ENCODE measurements at places on chromosomes 12 and 14.

- DNase-seq, result no peak
These were observed 437.3 kb downstream of the MED13L start for GRCh38 chr12:115840159-115840558.

GRCh38 chr12:14113031-14113430, 131.6 kb upstream of the GRIN2B start:
- DNase-seq, result no peak

- DNase-seq, result no peak
These were observed 614.8 kb downstream of the DIO2 start for GRCh38 chr14:79596551-79596950.

- peak; percentile 59 for DNase-seq
These were observed 10.6 kb downstream of the SDS start for GRCh38 chr12:113392988-113393579.

DNA sequence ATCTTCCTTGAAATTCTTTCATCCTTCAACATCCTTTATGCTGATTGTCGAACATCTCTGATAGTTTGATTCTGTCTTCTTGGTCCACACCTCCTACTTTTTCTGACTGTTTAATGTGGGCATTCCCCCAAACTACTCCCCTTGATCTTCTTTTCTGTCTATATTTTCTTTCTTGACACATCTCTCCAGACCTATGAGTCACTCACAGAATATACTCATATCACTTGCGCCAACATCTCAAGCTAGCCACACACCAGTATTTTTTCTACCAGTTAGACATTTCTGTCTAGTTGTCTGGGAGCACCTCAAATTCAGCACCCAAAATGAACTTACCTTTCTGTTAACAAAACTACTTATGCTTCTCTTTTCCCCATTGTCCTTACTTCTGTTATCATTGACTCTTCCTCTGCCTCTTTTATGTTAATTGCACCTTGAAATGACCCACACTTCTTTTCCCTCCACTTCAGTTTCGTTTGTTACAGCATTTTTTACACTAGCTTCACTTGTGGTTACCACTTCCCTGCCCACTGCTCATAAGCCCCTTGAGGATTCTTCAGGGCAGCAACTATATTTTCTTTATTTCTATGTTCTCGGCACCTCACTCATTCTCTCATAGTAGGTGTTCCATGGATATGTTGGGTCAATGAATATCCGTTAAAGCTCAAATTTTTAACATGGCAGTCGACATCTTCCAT, 33.5 kb downstream of the TSHR start:
- DNase-seq, result no peak

DNA sequence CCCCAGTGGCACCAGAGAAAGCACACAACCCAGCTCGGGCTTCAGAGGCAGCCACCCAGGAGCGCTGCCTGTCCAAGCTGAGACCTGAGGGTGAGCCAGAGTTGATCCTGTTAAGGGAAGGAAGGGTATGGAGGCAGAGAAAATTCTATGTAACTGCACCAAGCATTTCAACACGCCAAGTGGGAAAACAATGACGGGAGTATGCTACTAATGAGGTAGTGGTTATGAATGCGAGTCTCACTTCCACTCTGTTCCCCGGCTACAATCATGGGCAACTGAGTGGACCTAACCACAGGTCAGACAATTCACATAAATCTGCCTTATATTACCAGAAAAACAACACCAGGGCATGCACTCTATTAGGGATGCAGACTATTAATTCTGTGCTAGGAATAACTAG, 9.9 kb downstream of the ATG14 start:
- DNase-seq, result no peak

DNA sequence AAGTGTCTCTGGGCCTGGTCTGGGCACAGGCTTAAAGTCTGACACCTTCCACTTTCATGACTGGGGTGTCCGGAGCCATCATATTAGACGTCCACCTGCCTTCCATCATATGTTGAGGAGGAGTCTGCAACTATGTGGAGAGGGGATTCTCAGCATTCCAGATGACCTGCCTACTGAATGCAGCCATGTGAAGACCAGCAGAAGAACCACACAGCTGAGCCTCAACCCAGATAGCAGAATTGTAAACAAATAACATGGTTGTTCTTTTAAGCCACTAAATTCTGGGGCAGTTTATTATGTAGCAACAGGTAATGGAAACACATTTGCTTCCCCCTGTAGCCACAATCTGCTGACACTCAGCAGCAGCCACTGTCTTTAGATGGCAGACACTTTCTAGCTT, 4.0 kb upstream of the SLC15A4 start:
- DNase-seq, result no peak

DNA sequence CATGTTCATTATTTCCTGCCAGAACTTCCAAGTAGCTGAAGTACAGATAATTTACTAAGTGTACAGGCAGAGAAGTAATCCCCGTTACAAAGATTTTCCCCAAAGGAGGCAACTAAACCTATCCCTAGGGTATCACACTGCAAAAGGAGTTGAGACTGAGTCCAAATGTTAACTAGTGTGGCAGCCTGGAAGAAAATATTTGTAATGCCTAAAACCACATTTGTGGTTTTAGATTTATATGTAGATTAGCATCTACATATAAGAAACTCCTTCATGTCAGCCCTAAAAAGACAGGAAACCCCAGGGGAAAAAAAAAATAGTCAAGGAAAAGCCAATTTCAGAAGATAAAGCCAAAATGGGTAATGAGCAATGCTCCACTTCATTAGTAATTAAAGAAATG, 1.4 kb upstream of the RNASE12 start:
- DNase-seq, result no peak
